ENCODE measurements at places on chromosomes 3 and 15.

GRCh38 chr3:183213415-183214276, 39.4 kb upstream of the B3GNT5 start:
- DNase-seq = no peak

GRCh38 chr3:50381383-50381782, 22.1 kb upstream of the TMEM115 start:
- no peak for DNase-seq

GRCh38 chr15:33737687-33738601, 230.4 kb upstream of the CHRM5 start:
- peak; percentile 50 for DNase-seq

DNA sequence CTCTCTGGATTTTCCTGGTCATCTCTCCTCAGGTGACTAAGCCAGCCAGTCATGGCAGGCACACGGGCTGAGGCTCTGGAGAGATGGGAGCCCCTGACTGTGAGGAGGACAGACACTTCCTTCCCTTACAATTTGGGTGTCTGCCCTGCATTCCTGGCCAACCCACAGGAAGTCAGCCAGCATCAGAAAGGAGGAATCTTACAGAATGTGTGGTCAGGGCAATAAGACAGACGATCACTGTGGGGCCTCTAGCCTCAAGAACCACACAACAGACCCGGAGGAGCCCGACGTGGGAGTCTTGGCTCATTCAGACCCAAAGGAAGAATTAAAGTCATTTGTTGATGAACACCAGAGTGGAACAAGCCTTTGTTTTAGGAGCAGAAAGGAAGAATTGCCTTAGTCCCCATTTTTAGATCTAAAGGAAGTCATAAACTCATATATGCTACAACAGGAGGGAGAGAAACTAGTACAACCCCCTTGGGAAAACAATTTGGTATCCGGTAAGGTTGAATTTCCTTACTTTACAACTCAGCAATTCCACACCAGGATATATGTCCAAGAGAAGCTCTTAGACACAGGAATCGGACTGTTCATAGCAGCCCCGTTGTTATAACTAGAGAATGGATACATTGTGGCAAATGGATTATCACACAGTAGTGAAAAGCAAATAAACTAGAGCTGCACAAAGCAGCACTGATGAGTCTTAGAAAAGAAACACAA, 62.2 kb downstream of the ABTB1 start:
- peak; percentile 65 for DNase-seq

GRCh38 chr3:197464794-197465193, 91.0 kb downstream of the BDH1 start:
- DNase-seq = no peak

- DNase-seq = no peak
Observed at GRCh38 chr15:46410705-46411104, 775.9 kb downstream of the SQOR start.

- peak; percentile 93 for DNase-seq
Observed at GRCh38 chr3:124761250-124761796, 31.1 kb downstream of the UMPS start.

Data from suppressor macrophage treated with lipopolysaccharide for 1 hour (primary cell).